ENCODE measurements at places on chromosomes 7 and 10.

DNA sequence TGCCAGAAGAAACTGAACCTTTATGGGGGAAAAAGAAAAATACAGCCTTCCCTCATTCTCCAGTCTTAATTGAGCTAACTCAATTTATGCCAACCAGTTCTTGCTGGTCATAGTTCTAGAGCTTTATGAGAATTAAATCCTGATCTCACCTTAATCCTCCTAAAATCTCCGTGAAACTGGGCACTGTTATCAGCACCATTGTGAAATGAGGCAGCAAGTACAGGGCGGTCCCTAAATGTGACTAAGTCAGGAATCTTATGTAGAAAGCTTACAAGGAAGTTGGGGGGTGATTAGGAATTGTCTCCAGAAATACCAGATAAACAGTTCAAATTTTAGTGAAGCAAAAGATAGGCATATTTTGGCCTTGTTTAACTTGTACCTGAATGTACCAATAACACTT, 10.7 kb upstream of the INSYN2A start:
- DNase-seq: peak; percentile 60

GRCh38 chr7:102152672-102153598, 133.7 kb upstream of the SH2B2 start:
- peak; percentile 89 for DNase-seq

- DNase-seq: no peak
Observed at GRCh38 chr10:5555881-5556280, 31.1 kb downstream of the CALML3 start.

- no peak for DNase-seq
Observed at GRCh38 chr10:130339091-130339490, 202.9 kb downstream of the GLRX3 start.

- DNase-seq: no peak
Observed at GRCh38 chr7:54833001-54833467, 74.0 kb upstream of the SEC61G start.

DNA sequence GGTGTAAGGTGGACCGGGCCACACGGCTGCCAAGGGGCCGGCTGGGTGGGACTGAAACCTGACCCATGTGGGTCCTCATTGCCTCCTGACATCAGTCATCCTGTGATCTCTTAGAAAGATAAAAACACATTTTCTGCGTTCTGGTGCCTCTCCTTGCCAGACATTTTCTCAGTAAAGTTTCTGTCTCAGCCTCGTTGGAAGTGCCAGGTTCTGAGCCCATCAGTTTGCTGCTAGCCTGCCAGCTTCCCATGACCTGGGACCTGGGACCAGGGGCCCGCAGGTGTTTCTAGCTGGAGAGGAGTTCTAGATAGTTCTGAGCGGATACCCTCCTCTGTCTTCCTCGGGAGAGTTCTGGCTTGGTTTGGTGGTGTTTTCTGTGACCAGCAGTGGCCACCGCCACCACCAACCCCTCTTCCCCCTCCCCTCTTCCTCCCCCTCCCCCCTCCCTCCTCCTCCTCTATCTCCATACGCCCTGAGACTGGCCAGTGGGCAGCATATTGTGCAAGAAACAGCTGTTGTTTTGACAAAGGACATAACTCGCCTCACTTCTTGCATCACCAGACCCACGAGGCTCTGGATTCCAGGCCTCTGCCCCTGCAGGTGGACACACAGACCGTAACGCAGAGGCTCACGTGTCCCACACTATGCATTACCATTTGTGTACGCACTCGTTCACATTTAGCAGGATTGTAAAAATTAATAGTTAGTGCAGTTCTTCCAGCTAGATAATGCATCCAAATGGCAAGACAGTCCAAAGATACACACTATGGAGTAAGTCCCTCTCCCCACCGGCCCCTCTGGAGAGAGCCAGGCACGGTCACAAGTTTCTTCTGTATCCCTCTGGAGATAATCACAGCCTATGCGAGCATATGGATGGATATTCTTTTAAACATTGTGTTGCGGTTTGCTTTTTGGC, 94.6 kb downstream of the CUX1 start:
- DNase-seq: peak; percentile 99

GRCh38 chr7:90224195-90224594, 12.7 kb downstream of the STEAP2 start:
- no peak for DNase-seq

GRCh38 chr10:107894516-107894915, 730.0 kb upstream of the SORCS1 start:
- DNase-seq: no peak

DNA sequence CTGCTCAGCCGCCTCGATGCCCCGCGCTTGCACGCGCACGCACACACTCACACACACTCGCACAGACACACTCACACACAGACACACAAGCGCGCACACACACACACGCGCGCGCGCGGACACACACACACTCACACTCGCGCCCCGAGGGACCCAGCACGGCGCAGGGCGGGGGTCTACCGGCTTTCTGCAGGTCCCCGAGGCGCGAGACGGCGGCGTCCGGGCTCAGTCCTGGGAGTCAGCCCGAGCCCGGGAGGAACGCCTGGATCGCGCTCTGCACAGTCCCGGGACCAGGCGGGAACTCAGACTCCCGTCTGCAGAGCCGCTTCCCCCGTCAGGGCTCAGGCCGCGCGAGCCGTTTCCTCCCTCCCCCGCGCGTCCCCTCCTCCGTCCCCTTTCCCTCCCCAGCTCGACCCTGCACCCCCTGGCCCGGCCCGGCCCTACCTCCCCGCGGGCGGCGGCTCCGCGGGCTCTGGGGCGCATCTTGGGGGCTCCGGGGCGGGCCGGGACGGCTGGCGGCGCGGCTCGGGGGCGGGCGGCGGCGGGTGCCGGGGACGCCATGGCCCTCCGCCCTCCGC, 464 bp downstream of the DENND2A start:
- no peak for DNase-seq

DNA sequence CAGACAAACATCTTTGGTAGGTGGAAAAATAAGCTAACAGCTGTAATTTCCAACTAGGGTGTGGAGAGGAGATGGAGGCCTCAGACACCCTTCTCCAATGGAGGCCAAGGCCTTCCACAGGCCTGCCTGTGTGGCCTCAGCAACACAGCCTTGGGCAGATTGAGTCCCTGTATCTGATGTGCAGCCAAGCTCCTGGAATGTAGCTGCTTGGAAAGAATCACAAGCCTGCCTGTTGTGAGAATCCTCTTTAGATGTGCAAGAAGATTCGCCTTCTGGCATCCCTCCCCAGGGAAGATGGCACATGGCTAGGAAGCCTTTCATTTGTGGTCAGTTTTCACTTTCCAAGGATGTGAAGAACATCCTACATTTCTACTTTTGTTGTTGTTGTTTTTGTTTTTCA, 684.0 kb downstream of the GRID1 start:
- no peak for DNase-seq

- DNase-seq: no peak
Observed at GRCh38 chr10:35827783-35828182, 185.7 kb upstream of the FZD8 start.

GRCh38 chr10:132547421-132547861, 9.9 kb downstream of the INPP5A start:
- no peak for DNase-seq

- no peak for DNase-seq
Observed at GRCh38 chr10:91120348-91120747, 100.1 kb upstream of the PCGF5 start.

DNA sequence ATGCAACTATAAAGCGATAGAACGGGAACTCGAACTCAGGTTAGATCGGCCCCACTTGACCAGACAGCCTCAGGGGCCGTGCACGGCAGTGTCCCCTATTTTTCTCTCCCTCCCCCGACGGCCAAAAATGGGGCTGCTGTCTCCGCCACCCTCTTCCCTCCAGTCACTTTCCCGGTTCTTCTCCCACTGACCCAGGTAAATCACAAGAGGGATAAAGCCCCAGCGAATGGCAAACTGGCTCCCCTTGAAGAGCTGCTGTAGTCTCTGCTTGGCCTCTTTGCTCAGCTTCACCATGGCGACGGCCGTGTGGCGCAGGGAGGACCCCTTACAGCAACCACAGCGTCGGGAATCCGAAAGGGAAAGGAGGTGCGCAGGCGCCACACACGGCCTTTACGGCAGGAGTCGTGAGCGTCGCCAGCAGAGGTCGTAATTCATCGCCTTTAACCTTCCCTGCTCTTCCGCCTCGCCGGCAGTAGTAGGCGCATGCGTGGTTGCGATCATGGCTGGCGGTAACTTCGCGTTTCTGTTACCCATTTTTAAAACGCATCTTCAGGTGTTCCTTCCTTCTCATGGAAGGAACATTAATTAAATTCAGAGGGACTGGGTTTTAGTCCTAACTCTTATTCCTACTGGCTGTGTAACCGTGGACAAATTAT, at the start of gene TOMM7:
TSS of gene TOMM7 (minus strand) at position 364 of the 656 bp plus-strand sequence. CDS start at position 294, 70 bp downstream.
- DNase-seq: peak; percentile 96

GRCh38 chr7:1239803-1240516, 7.3 kb downstream of the UNCX start:
- no peak for DNase-seq

DNA sequence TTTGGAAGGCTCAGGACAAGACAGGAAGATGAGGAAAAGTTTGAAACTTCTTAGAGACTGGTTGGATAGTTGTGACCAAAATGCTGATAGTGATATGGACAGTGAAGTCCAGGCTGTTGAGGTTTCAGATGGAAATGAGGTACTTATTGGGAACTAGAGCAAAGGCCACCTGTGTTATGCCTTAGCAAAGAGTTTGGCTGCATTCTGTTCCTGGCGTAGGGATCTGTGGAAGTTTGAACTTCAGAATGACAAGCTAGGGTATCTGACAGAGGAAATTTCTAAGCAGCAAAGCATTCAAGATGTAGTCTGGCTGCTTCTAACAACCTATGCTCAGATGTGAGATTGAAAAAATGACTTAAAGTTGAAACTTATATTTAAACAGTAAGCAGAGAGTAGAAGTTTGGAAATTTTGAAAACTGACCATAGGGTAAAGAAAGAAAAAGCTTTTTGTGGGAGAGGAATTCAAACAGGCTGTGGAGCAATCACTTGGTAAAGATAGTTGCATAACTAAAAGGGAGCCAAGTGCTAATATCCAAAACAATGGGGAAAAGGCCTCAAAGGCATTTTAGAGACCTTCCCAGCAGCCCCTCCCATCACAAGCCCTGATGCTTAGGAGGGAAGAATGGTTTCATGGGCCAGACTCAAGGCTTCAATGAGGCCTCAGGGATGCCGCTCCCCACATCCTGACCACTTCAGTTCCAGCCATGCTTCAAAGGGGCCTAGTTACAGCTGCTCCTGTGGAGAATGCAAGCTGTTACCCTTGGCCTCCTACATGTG, 415.1 kb downstream of the INHBA start:
- DNase-seq: no peak

- no peak for DNase-seq
Observed at GRCh38 chr7:70154521-70155180, 556.4 kb downstream of the AUTS2 start.

DNA sequence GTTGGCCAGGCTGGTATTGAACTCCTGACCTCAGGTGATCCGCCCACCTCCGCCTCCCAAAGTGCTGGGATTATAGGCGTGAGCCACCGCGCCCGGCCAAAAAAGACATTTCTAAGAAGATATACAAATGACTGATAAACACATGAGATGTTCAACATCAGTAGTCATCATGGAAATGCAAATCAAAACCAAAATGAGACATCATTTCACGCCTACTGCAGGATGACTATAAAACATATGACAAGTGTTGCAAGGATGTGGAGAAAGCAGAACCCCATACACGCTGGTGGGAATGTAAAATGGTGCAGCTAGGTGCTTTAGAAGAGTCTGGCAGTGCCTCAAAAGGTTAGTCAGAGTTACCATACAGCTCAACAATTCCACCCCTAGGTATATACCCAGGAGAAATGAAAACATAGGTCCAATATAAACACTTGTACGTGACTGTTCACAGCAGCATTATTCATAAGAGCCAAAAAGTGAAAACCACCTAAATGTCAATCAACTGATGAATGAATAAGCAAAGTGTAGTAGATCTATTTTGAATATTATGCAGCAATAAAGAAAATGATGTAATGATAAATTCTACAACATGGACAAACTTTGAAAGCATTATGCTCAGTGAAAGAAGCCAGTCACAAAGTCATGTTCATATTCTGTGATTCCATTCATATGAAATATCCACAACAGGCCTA, 24.5 kb downstream of the TMEM209 start:
- DNase-seq: peak; percentile 78

- DNase-seq: no peak
Observed at GRCh38 chr7:129561677-129562359, 49.7 kb upstream of the NRF1 start.

DNA sequence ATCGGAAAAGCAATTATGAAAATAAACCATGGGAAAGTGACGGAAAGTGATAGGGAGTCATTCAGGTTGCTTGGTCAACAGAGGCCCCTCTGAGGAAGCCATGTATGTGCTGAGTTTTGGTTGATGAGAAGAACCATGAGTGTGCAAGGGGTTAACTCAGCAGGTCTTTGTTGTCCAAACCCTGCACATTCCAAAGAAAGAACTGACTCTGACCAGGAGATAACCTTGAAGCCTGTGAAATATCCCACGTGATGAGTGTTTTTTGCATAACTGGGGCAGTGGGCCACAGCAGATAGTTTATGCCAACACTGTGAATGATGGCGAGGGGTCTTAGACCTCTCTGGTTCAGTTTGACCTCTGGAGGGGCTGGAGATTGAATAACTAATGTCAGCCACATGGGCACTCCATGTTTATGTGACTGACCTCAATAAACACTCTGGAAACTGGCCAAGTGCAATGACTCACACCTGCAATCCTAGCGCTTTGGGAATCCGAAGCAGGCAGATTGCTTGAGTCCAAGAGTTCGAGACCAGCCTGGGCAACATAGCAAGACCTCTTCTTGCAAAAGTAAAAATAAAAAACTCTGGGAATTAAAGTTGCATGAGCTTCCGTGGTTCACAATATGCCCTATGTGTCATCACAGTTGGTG, 154.0 kb upstream of the FOXK1 start:
- no peak for DNase-seq

GRCh38 chr7:41917-42565, 150.3 kb upstream of the FAM20C start:
- DNase-seq: no peak

DNA sequence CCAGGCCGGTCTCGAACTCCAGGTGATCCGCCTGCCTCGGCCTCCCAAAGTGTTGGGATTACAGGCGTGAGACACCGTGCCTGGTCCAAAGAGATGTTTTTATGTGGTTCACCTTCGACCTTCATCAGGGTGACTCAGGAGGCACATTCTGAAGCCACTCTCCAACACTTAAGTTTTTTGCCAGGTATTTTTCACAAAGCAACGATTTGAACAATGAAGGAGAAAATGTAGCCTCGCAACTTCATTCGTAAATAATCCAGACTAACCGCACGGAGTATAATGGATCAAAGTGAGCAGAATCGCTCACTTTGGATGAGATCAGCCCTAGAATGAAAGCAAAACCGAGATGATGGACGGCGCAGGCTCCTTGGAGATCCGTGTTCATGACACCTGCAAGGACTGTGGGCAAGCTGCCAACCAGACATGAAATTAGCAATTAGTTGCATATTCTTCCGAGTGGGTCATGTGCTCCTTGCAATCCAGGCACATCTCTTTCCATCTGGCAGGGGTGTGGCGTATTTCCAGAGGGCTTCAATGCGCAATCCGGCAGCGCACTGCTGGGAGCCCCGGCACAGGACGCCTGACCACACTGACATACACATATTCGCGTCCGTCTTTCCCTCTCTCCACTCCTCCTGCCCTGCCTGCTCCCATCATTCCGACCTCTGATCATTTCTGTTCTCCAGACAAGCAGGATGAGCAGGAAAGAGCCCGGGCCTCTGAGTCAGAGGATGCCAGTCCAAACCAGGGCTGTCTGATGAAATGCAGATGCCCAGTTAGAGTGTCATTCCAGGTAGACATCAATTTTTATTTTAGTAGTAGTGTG, 148.4 kb downstream of the KLF6 start:
- DNase-seq: no peak

- DNase-seq: no peak
Observed at GRCh38 chr10:131478377-131478989, 167.0 kb upstream of the TCERG1L start.

Measured in amniotic epithelial cell (primary cell).